CD14-positive monocyte (primary cell): ENCODE measurements at places on chromosomes 7 and 10.

GRCh38 chr10:91711885-91712680 lies 79.2 kb upstream of the PPP1R3C start:
- no peak for DNase-seq

GRCh38 chr7:33888166-33888565 lies 17.2 kb upstream of the BMPER start:
- no peak for DNase-seq

GRCh38 chr10:113125612-113126011 lies 175.6 kb downstream of the TCF7L2 start:
- DNase-seq, result no peak

GRCh38 chr10:86182150-86182549 lies 184.4 kb downstream of the GRID1 start:
- DNase-seq, result no peak
